Ascending aorta (tissue), 2 donors: ENCODE measurements at places on chromosomes 13 and 19.

DNA sequence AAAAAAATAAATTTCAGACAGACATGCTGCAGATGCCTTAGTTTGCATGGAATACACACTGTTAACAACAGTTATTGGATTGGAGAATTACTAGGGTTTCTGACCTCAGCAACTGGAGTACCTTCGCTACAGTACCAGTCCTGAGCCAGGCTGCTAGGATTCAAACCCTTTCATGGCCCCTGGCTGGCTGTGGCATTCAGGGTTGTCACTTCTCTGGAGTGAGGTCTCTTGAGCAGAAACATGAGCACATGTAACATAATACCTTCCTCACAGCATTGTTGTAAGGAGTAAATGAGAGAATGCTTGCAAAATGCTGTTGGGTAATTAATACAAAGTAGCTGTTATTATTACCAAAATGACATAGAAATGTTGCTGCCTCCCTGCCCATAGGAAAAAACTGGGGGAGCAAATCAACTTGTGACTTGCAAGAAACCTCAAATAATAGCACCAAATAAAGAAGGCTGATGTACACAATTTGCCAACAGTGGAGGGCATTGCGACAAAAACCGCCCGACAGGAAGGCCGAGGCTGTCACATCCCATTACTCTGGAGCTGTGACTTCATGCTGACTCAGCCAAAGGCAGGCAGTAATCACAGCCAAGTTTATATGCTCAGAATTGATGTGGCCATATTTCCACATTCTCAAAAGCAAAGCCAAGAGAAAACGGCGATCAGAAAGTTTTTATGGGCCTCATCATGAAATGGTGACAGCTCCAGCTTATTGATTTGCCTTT, 100.4 kb downstream of the RFC3 start:
- no peak for DNase-seq

DNA sequence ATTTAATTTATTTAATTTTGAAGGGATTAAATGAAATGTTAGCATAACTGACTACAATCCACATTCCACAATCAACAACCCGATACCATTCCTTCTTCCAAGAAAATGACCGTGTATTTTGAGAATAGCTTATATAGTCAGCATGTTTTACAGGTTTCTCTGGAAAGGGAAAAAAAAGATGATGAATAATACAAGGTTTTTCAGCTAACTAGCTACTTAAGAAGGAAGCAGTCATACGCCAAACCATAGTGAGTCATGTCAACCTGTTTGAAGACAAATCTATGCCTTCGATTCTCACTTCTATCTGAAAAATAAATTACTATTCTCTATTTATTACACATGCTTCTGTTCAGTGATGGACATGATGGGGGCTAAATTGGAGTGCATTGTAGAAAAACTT, 258.6 kb downstream of the EFNB2 start:
- no peak for DNase-seq

DNA sequence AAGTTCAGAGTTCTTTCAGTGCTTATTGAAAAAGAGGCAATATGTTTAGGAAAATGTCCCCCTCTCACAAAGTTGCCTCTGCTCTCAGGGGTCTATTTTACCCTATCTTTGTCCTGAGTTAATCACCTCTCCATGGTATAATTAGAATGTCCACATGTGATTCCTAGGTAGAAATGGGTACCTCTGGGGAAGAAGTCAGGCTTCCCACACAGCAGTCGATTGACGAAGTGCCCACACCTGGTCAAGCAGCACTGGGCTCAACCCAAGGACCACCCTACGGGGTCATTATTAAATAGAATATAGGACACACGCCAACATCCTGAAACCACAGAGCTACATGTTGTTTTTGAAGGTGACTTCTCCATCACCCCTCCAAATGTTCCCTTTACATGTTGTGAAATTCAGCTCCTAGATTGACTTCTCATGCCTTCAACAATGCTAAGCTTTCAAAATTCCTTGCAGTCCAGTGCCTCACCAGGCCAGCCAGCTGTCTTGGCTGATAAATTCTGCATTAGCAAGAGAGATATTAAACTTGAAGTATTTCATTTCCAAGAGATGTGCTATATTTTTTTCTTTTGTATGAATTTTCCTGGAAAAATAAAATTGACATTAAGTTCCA, 43.6 kb upstream of the FAM124A start:
- DNase-seq = no peak

- DNase-seq = no peak
Observed at GRCh38 chr13:75440100-75440499, 41.9 kb downstream of the TBC1D4 start.

DNA sequence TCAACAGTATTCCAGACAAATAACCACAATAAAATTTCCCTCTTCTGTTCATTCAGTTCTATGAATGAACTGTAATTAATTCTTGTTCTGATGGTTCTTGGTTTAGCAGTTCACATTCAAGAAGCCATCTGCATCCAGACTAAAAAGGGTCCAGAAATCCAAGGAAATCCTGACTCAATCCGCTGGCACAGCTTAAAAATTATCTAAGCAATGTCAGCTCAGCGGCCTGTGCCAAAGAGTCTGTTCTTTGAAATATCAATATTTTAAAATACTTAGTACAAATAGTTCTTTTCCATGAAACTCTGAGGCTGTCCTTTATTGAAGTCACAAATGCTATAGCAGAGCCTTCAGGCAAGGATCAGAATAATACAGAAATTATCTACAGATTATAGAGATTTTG, 57.2 kb downstream of the DHRS12 start:
- DNase-seq = no peak
